ENCODE measurements at places on chromosomes 2 and 18.

DNA sequence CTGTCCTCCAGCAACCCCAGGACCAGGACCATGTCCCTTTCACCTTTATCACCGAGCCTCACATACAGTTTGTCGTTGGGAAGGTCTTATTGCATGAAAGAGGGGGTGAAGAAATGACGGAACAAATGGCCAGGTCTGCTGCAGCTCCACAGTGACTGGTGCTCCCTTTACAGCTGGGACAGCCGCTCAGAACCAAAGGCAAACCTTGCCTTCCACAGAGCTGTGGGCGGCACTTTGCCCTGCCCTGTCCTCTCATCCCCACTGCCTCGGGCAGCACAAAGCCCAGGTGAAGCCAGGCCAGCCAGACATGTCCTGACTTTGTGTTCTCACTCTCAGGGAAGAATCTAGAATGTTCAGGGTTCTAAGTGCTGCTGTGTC lies 961 bp downstream of the GPR55 start:
- peaks cover 6% of the 10 kb centered on the region for H3K27me3 ChIP-seq
- H3K4me3 ChIP-seq: no peak overlapping the region
- H3K4me1 ChIP-seq: no peaks in the 10 kb centered on the region
- no peaks in the 10 kb centered on the region for H3K36me3 ChIP-seq
- no peak for ATAC-seq

- peak overlapping the region; percentile 89 for H3K27ac ChIP-seq
- ATAC-seq: no peak
- H3K36me3 ChIP-seq: no peaks in the 10 kb centered on the region
- peaks cover 54% of the 10 kb centered on the region for H3K4me1 ChIP-seq
- no peak overlapping the region for H3K4me3 ChIP-seq
- H3K27me3 ChIP-seq: no peaks in the 10 kb centered on the region
Measured at GRCh38 chr2:197307236-197307932, 3.2 kb downstream of the ANKRD44 start.

- H3K36me3 ChIP-seq: peaks cover 29% of the 10 kb centered on the region
- no peak overlapping the region for H3K4me3 ChIP-seq
- ATAC-seq: no peak
- no peak overlapping the region for H3K27ac ChIP-seq
- H3K4me1 ChIP-seq: peaks cover 6% of the 10 kb centered on the region
- no peaks in the 10 kb centered on the region for H3K27me3 ChIP-seq
Measured at GRCh38 chr2:120132190-120132589, 91.0 kb downstream of the TMEM185B start.

DNA sequence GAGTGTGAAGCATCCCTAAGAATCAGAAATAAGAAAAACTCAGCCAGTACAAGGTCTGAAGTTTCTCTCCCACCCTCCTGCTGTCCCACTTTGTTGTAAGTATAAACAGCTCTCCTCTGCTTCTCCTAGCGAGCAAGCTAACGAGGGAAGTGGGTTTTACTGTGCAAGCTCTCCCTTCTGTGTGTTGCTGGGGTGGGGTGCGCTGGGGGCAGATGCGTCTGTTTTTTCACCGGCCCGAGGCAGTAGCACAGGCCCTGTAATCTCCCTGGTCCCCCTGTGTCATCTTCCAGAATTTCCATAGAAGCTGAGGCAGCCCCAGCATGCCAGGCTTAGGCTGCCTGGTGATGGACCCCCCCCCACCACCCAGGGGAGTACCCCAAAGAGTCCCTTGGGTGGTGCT lies 9.4 kb upstream of the CXCR4 start:
- ATAC-seq: no peak
- H3K4me3 ChIP-seq: no peak overlapping the region
- H3K27ac ChIP-seq: no peak overlapping the region
- H3K27me3 ChIP-seq: peaks cover 8% of the 10 kb centered on the region
- H3K4me1 ChIP-seq: no peaks in the 10 kb centered on the region
